GM12878 (cell line): ENCODE measurements at places on chromosomes 2 and 18. TPM values are rescaled to one million over a fixed set of nuclear protein-coding genes. Genes with fewer than 3 reads are reported as not detected.
A peak's percentile ranks its signal among the peaks of the same experiment; 100 is the strongest.

- no peak for DNase-seq
- H3K4me3 ChIP-seq, result no peak overlapping the region
- H3K27ac ChIP-seq, result no peak overlapping the region
- H3K27me3 ChIP-seq, result no peaks in the 10 kb centered on the region
Observed at GRCh38 chr18:21167641-21168377, 56.2 kb upstream of the ROCK1 start.

GRCh38 chr2:204529795-204530463 is 15.3 kb upstream of the PARD3B start:
- no peaks in the 10 kb centered on the region for H3K36me3 ChIP-seq
- DNase-seq, result peak; percentile 8
- H3K4me1 ChIP-seq, result no peaks in the 10 kb centered on the region
- H3K27ac ChIP-seq, result no peak overlapping the region
- no peak overlapping the region for H3K4me3 ChIP-seq

GRCh38 chr2:173630425-173631126 is 275.9 kb downstream of the CDCA7 start:
- H3K27me3 ChIP-seq, result no peaks in the 10 kb centered on the region
- no peaks in the 10 kb centered on the region for H3K4me1 ChIP-seq

The FAM124B gene
- total RNA-seq, result not detected in 2 replicates

- peaks cover 2% of the 10 kb centered on the region for H3K27me3 ChIP-seq
- H3K36me3 ChIP-seq, result no peaks in the 10 kb centered on the region
- DNase-seq, result no peak
- H3K27ac ChIP-seq, result no peak overlapping the region
Observed at GRCh38 chr2:217960351-217960750, 42.4 kb downstream of the TNS1 start.

DNA sequence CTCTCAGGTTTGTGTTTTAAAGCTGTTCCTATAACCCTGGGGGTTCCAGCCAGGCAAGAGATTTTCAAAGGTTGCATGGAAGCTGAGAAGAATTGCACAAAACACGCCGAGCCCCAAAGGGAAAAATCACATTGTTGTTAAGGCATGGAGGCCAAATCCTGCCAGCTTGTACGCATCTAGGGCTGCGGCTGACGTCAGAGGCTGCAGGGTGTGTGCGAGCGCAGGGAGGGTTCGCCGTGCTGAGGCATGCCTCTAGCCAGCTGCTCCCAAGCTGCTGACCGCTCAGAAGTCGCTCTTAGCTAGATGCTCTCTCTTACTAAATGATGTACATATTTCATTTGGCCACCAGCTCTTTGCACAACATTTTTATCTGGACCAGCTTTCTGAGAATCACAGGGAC is 191.8 kb downstream of the LPIN1 start:
- H3K4me3 ChIP-seq, result no peak overlapping the region
- no peak for DNase-seq

GRCh38 chr2:43467891-43468290 is 127.9 kb downstream of the THADA start:
- no peaks in the 10 kb centered on the region for H3K36me3 ChIP-seq
- H3K4me3 ChIP-seq, result no peak overlapping the region
- no peak for DNase-seq
- no peaks in the 10 kb centered on the region for H3K27me3 ChIP-seq
- no peaks in the 10 kb centered on the region for H3K4me1 ChIP-seq
- H3K27ac ChIP-seq, result no peak overlapping the region

The GAREM1 gene
- total RNA-seq, result 0.05 and 0.08 TPM in 2 replicates

The SCYGR3 gene
- not detected in 2 replicates for total RNA-seq
